ENCODE measurements at places on chromosomes 3 and 15.

DNA sequence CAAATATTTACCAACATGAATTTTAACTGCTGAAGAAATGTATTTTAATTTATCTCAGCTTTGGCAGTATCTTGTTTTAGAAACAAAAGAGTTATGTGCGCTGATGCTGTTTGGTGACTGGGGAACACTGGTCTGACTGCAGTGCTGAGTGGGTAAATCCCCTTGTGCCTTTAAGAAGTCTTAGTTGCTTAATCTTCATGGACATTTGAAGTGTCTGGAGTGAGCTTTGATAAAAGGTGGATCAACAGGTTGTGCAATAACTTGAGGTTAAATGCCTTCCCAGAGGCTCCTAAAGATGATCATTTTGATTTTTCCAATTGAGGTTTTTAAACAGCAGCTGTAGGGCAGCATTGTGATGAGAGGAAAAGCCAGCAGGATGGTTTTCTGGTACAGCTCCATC, 68.7 kb downstream of the TP63 start:
- no peak for DNase-seq

GRCh38 chr3:186366206-186366605, 4.2 kb upstream of the DGKG start:
- no peak for DNase-seq

DNA sequence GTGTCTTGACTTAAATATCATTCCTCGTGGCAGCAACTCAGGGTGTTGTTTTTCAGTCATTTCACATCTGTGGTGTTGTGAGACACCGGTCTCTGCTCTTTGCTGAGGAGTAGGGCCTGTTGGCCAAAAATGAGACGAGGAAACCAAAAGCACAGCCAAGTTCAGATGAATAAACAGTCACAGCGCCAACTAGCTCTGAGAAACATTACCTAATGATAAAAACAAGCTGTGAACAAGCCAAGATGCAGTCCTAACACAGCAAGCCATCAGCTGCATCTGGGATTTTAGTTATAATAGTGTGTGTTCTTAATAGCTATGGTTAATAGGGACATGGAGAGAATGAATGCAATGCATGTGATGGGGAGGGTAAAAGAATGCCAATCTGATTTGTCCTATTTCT, 843.4 kb upstream of the DPPA4 start:
- DNase-seq, result peak; percentile 27

GRCh38 chr15:85690561-85691231, 104.0 kb downstream of the KLHL25 start:
- DNase-seq, result no peak

DNA sequence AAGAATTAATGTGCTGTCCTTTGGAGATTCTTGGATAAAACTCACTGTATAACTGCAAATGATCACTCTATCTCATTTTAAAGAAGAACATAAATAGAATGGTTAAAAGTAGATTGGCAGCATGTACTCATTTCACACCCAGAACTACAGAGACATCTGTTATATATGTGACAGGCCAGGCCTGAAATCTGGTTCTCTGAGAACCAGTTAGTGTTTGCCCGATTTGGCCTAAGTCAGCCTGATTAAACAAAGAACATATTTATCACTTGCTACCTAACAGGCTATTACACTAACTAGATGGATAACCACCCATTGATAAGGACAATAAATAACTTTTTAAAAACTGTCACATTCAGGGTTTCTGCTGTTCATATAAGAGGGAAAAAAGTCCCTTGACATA, 460.1 kb downstream of the CNTN4 start:
- DNase-seq, result no peak

- DNase-seq, result no peak
Observed at GRCh38 chr15:98567951-98568350, 80.4 kb upstream of the IGF1R start.

DNA sequence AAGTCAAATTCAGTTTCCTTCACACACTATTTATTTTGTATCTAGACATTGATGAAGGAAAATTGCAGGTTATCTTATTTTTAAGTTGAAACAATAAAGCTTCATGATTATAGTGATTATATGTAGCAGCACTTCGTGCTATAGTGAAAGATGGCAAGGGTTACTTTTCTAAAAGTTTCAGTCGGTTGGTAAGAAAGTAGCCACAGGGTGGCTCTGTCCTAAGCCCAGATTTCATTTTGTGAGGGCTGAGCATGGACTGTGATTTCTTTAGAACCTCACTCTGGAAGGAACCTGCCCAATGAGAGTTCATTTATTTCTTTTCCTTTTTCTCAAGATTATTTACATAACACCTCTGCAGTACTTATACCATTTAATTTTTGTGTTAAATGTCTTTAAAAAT, 66.5 kb downstream of the NME9 start:
- DNase-seq, result no peak

- no peak for DNase-seq
Observed at GRCh38 chr15:68209735-68210408, 4.7 kb upstream of the CALML4 start.

DNA sequence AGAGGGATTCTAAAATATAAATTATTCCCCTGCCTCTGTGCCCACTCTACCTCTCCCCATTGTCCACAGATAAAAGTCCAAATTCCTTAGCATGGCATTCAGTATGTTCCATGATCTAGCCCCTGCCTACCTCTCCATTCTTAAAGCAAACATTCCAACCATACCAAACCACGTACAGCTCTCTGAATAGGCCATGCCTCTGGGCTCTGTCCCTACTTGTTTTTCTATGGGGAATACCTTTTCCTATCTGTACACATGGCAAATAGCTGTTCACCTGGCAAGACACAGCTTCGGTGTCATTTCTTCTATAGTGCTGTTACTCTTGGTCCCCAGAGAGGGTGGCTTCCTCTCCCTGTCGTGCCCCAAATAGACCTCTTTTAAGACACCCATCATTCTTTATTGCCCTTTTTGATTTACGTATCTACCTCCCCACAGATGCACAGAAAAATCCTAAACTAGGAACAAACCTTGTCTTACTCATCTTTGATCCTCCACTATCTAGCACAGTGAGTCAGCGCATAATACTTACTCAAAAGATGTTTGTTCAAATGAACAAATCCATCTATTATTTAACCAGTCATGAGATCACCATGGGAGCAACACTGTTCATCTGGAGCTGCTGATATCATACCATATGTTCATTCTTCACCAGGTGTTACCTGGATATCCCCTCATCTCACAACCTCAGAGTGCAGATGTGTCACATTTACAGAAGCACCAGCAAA, 329.8 kb downstream of the THSD4 start:
- DNase-seq, result no peak

DNA sequence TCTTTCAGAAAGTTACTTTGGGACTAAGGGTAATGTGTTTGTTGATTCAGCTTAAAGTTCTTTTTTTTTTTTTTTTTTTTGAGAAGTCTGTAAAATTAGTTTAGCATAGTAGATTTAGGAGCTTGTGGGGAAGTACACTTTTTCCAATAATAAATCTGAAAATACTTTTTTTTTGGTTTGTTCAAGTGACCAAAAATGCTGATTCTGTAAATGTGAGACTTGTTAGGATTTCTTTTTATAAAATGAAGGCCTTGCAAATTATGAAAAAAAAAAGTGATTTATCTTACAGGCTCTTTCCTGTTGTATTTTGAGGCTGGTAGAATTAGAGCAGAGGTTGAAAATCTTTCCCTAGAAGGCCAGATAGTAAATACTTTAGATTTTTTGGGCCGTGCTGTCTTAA, 7.6 kb downstream of the OXNAD1 start:
- no peak for DNase-seq

DNA sequence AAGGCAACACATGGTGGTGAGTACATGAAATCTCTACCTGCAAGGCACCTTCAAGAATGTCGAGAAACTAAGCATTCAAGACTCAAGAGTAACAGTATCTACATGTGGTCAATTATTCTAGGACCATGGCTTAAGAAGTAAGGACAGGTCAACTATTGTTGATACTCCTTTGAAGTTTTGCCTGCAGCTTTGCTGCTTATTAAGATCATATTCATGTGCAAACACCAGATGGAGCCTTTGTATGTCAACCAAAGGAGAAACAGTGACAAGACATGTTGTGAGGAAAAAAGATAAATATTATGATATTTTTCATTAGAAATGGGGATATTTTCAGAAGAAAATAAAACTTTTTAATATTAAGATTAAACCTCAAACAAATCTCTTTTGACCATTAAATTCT, 52.3 kb upstream of the FGF7 start:
- no peak for DNase-seq

DNA sequence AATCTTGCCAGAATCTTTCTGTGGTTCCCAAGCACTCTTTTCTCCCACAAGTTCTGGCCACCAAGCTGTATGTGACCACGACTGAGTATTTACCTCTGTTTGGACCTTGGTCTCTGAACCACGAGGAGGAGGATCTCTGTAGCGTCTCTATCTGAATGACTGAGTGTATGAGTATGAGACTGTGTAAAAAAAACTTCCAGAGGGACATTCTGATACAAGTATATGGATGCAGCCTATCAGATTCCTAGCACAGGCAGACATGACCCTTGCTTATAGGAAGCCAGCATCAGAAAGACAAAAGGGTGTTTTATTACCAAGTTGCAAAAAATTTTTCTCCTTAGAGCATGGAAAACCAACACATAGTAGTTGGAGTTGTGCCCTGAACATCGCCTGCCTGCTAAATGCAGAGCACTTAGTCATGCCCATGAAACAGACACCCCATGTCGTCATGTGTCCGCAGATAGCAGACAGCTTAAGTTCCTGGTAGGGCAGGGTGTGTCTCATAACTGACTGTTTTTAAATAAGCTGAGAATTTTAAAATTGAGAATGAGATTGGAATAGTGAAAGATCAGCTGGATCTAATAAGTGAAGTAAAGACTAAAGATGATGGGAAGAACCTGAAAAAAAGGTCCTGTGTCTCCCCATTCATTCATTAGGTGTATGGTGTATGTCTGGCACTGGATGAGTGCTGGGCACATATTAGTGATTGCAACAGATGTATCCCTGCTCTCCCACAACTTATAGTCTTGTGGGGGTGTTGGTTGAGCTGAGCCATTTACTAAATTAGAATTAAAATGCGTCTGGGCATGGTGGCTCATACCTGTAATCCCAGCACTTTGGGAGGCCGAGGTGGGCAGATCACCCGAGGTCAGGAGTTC, 30.9 kb downstream of the DAG1 start:
- peak; percentile 92 for DNase-seq

DNA sequence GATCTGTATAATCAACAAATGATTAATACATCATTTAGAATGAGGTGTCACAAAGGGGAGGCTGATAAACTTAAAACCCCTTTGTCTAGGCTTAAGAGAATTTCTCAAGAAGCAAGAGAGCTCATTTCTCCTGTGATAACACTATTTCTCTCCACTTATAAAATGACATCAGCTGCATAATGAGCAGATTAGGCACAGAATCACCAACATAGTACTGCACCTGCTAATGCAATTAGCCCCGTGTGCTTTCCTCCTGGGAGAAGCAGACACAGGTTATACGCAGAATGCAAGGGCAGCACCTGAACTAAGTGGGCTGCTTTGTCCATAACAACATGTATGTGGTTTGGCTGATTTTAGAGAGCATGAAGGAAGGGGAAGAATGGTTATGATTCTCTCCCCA, 515.3 kb upstream of the CFAP20DC start:
- DNase-seq, result no peak

GRCh38 chr3:158420654-158421396, 150.2 kb upstream of the MLF1 start:
- DNase-seq, result peak; percentile 15

GRCh38 chr3:145727476-145727875, 433.5 kb downstream of the PLOD2 start:
- DNase-seq, result no peak

DNA sequence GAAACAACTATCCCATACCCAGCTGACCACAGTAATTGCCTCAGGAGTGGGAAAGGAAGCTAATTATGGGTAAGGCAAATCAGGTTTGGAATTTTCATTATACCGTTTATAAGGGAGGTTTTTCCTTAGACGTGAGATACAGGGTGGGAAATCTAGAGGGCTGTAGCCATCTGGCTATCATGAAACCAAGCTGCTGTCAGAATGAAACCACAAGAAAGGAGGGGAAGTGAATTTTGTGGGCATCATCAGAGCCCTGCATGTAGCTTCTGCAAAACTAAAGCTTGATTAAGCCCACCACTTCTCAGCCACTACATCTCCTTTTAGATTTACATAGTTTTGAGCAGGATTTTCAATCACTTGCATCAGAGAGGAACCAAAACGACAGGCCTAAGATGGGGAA, 893.5 kb downstream of the TUSC7 start:
- no peak for DNase-seq

- DNase-seq, result no peak
Observed at GRCh38 chr3:142777927-142778326, 54.1 kb downstream of the TRPC1 start.

- DNase-seq, result no peak
Observed at GRCh38 chr3:49926117-49926728, 3.4 kb downstream of the MON1A start.

DNA sequence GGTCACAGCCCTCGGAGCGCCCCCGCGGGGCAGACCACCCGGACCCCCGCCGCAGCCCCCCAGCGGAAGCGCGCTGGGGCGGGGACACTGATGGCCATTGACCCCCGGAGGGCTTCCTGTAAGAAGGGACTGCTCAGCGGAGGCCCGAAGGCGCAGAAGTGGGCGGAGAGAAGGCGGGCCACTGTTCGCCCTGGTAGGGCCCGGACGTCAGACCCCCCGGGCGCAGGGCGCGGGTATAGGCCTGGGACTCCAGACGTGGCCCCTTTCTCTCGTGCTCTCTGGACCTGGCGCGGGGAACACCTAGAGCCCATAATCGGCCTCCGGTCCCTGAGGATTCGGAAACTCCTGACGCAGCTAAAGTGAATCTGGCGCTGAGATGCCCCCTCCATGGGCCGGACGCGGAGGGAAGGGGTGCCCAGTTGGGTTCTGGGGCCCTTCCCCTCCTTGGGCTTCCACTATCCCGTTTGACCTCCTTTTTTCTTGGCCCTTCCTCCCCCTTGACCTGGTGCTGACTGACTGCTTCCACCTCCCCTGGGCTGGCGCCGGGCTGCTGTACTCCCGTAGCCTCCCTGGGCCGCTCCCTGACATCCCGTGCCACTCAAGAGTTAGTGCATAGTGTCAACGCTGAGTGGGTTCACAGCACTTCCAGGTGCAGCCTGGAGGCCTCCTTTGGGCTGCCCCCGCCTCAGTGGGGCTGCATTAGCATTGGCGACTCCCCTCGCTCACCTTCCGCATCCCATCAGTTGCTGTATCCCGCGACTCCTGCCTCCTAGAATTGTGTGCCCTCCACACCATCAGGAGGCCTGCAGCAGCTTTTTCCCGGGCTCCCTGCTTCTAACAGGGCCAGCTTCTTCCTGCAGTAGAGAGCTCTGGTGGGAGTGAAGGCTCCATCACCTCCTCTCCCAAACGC, 694 bp downstream of the ABTB1 start:
- DNase-seq, result peak; percentile 77

DNA sequence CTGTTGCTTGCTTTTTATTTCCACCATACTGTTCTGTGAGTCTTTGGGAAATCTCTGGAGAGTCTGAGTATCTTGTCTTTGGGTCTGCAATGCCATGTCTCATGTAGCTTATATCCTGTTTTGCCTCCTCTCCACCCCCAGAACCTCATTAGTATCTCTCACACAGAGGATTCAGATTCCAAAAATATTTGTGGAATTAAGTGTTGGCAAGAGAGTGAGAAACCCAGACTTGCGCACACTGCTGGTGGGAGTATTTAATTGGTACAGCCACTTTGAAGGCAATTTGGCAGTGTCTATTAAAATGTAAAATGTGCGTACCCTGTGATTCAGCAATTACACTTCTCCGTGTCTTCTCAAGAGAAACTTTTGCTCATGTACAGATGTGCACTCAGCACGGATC, 68.6 kb downstream of the ZNF621 start:
- peak; percentile 78 for DNase-seq

- no peak for DNase-seq
Observed at GRCh38 chr3:193297421-193297820, 56.4 kb downstream of the PLAAT1 start.

- DNase-seq, result no peak
Observed at GRCh38 chr15:54619180-54619579, 577.6 kb downstream of the RSL24D1 start.

- DNase-seq, result no peak
Observed at GRCh38 chr3:13708871-13709595, 160.1 kb downstream of the FBLN2 start.
